ENCODE measurements at places on chromosomes 5 and 9.
A peak's percentile ranks its signal among the peaks of the same experiment; 100 is the strongest.

- DNase-seq, result no peak
These were observed 94.0 kb upstream of the GRIN3A start for GRCh38 chr9:101832486-101832885.

GRCh38 chr9:29969856-29970647, 2396.8 kb upstream of the C9orf72 start:
- no peak for DNase-seq

GRCh38 chr5:122870219-122870856, 24.9 kb downstream of the SNX24 start:
- no peak for DNase-seq

DNA sequence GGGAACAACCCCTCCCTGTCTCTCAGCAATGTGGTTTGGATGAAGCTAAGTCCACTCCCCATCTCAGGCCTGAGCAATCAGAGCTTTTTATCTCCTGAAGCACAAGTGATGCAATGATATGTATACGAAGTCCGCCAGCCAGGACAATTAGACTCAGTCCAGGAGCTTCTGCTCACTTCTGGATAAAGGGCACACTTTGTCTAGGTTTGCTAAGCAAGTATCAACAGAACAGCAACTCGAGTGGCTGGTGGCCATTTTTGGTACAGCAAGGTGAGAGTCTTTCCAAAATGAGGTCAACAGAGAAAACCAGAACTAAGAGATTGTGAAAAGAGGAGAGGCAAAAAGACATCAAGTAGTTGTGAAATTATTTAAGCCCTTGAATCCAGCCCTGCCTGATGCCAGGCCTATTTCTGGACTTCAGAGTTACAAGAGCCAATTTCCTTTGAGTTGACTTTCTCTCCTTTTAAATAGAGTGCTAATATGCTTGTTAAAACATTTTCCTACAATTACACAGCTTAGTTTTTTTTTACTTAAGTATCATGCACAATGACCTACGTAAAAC, 8.2 kb downstream of the NDUFA8 start:
- no peak for DNase-seq

- DNase-seq, result no peak
These were observed 42.1 kb downstream of the NKD2 start for GRCh38 chr5:1050423-1051365.

DNA sequence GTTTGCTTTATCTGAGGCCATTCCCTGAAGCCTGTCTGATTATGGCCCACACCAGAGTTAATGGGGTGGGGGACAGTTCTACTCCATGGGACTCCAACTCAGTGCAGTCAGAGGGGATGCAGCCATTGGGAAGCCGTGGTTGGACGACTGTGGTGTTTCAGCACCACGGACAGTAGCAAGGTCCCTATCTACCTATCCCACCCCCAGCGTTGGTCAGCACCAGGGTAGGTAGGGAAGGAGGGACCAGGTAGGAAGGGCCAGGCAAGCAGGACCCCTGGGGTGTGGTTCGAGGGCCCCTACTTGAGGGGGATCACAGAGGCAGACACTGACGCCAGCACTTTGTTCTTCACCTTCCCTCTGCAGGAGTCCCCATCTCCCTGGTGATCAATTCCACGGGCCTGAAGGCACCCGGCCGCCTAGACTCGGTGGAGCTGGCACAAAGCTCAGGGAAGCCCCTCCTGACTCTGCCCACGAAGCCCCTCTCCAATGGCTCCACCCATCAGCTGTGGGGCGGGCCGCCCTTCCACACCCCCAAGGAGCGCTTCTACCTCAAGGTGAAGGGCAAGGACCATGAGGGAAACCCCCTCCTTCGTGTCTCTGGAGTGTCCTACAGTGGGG, 33.2 kb downstream of the HMCN2 start:
- DNase-seq, result no peak

DNA sequence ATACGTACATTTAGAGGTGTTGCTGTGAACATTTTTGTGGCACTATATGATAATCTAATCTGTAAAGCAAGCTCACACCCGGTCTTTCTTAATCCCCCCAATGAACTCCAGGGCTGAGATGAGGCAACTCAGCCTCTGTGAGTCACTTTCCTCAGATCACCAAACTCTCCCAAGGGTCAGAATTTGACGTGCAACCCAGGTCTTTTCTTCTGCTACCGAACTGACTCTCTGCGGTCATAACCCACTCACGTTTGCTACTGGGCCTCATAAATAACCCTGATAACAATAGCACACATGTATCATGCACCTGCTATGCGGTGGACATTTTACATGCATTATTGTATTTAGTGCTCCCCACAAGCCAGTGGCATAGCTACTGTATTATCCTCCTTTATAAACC, 153.1 kb downstream of the DROSHA start:
- DNase-seq, result no peak

DNA sequence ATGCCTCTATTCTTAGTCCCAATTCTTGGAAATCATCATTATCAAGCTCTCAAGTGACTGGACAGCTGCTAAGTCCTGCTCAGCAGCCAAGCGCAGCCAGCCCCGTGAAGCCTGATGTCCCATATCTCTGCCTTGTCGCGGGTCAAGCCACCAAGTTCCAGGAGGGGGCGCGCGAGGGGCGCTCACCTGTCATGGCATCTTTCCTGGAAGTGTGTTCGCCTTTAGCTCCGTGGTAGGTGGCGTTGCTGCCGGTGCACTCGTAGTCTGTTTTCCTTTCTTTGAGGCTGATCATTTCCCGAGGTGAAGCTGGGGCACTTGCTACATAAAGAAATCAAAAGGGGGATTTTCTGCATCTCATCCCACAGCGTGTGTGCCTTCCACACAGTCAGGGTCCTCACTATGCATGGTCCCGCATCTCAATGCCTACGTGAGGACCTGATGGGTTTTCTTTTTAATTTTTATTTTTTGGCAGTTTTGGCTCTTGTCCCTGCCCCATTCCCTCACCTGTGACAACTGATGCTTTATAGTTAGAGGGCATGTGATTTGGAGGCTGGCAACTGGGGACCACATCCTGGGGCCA, 227.0 kb upstream of the DAP start:
- peak; percentile 49 for DNase-seq

DNA sequence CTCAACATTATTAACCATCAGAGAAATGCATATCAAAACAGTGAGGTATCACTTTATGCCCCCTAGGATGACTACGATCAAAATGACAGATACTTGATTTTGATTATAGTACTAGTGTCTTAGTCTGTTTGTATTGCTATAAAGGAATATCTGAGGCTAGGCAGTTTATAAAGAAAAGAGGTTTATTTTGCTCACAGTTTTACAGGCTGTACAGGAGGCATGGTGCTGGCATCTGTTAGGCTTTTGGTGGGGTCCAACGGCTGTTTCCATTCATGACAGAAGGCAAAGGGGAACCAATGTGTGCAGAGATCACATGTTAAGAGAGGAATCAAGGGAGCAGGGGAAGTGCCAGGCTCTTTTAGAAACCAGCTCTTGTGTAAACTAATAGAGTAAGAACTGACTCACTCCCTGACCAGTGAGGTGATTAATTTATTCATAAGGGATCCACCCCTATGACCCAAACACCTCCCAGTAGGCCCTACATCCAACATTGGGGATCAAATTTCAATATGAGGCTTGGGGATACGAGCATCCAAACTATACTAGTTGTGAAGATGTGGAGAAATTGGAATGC, 16.0 kb upstream of the AFF4 start:
- DNase-seq, result no peak

- DNase-seq, result no peak
These were observed 73.4 kb downstream of the NMUR2 start for GRCh38 chr5:152331718-152332117.

- DNase-seq, result no peak
These were observed 233.2 kb upstream of the RFX3 start for GRCh38 chr9:3758816-3759576.
